Suprapubic skin (tissue), 4 donors: ENCODE measurements at places on chromosomes 3 and 15. TPM values are rescaled to one million over a fixed set of nuclear protein-coding genes. Genes with fewer than 3 reads are reported as not detected.

The TM6SF1 gene
- total RNA-seq, result 1.6 TPM

The LRTM1 gene
- not detected for total RNA-seq

DNA sequence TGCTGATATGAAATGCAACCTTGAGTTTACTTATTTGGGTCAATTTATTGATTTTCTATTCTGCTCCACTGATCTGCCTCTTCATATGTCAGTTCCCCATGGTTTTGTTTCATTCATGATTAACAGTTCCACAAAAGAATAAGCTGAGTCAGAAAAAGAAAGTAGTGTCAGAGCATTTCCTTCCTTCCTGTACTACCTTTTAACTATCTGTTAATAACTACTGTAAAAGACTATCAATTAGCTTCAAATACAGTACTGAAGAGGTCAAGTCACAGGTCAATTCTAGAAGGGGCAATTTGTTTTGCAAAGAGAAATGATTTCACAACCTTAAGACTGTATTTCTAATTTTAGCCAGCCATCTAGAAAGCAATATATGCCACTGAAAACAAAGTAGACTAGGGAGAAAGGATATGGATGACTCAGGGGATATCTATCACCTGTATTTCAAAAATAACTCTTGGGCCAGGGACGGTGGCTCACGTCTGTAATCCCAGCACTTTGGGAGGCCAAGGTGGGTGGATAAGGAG, 129.5 kb downstream of the TFDP2 start:
- no peak overlapping the region for H3K4me3 ChIP-seq
- H3K36me3 ChIP-seq, result no peaks in the 10 kb centered on the region
- peaks cover 3% of the 10 kb centered on the region for H3K4me1 ChIP-seq
- no peaks in the 10 kb centered on the region for H3K27me3 ChIP-seq
- no peak overlapping the region for H3K27ac ChIP-seq
- DNase-seq, result no peak

The KLHL40 gene
- not detected for total RNA-seq

GRCh38 chr3:189587664-189588040, 43.5 kb upstream of the TP63 start:
- H3K4me1 ChIP-seq, result peaks cover 34% of the 10 kb centered on the region
- peak overlapping the region; percentile 5 for H3K27ac ChIP-seq
- no peaks in the 10 kb centered on the region for H3K27me3 ChIP-seq

DNA sequence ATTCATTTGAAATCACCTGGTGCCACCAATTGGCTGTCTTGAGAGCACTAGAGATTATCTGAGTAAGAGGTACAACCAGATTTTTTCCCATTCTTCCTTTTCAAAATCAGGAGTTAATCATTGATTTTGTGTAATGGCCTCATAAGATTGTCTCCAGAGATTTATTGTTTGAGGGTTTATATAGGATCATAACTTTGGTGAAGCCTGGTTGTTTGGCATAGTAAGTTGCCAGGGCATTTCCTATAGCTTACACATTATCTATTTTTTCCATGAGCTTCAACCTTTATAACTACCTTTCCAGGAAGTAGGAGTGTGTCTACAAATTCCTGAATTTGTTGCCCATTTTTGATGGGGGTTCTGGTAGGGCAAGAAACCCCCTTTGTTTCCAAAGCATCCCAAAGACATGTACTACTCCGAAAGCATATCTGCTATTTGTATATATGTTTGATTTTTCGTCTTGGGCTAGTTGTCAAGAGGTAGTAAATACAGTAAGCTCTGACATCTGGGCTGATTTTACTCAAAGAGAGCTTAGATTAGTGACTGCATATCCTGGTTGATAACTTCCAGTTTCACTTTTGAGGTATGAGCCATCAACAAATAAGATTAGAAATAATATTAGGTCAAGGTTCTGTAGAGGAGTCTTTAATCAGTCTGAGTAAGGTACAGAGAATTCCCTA, 11.7 kb upstream of the PRR23B start:
- DNase-seq, result no peak
- H3K27ac ChIP-seq, result no peak overlapping the region
- no peak overlapping the region for H3K4me3 ChIP-seq
- H3K27me3 ChIP-seq, result no peaks in the 10 kb centered on the region
- H3K36me3 ChIP-seq, result no peaks in the 10 kb centered on the region

DNA sequence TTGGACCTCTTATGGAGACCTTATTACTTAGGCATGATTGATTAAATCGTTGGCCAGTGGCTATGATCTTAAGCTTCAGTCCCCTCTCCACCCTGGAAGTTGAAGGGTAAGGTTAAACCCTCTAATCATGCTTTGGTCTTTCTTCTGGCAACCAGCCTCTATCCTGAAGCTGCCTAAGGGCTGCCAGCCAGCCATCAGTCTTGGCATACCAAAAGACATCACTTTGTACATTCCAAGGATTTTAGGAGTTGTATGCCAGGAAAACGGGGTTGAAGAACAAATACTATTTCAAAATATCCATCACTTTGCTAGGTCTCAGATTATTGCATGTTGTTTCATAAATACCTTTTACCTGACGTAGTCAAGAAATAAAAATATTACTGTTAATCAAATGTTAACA, 28.9 kb downstream of the UBE2E2 start:
- H3K27me3 ChIP-seq, result no peaks in the 10 kb centered on the region
- no peaks in the 10 kb centered on the region for H3K36me3 ChIP-seq
- H3K4me1 ChIP-seq, result no peaks in the 10 kb centered on the region
- no peak for DNase-seq
- H3K27ac ChIP-seq, result no peak overlapping the region
- no peak overlapping the region for H3K4me3 ChIP-seq

The CCR3 gene
- total RNA-seq, result 6.3 TPM

DNA sequence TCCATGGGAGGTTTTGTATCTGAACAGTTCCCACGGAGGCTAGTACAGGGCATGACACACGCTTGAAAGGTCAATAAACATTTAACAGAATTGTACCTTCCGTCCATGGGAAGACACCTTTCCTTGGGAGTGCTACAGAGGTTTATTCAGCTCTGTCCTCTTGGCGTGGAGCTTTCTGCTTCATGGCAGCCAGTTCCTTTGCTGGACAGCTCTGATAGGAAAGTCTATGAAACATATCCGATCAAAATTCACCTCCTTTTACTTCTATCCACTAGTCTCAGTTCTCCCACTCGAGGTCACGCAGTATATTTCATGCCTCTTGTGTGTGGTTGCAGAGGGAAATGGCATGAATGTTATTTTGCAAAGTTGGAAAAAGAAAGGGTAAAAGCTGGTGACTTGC, 91.2 kb downstream of the PEX5L start:
- no peak overlapping the region for H3K27ac ChIP-seq
- H3K4me1 ChIP-seq, result peaks cover 6% of the 10 kb centered on the region
- H3K27me3 ChIP-seq, result peaks cover 8% of the 10 kb centered on the region
- no peak for DNase-seq

The CFAP100 gene
- not detected for total RNA-seq

- no peaks in the 10 kb centered on the region for H3K36me3 ChIP-seq
- no peak for DNase-seq
- no peak overlapping the region for H3K27ac ChIP-seq
Measured at GRCh38 chr3:66989860-66990696, 8.0 kb upstream of the KBTBD8 start.

DNA sequence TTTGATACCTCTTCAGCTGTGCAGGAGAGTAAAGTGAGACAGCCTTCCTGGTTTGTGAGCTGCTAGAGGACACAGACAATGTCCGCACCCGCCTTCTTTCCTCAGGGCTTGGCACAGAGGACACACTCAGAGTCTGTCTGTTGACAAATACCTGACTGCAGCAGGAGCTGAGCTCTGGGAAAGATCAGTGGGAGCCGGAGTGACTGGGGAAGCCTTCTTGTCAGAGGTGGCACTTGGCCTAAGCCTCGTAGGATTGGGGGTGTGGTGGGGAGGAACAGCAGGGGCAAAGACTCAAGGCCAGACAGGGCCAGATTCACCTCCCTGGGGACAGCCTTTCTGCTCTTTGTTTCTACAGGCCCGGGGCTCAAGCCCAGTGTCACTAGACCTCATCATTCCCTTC, 3.3 kb upstream of the IL17RC start:
- H3K27me3 ChIP-seq, result no peaks in the 10 kb centered on the region
- peaks cover 26% of the 10 kb centered on the region for H3K36me3 ChIP-seq
- H3K4me3 ChIP-seq, result no peak overlapping the region
- H3K27ac ChIP-seq, result peak overlapping the region; percentile 92
- H3K4me1 ChIP-seq, result peaks cover 66% of the 10 kb centered on the region
- peak; percentile 84 for DNase-seq

- H3K36me3 ChIP-seq, result no peaks in the 10 kb centered on the region
- no peak overlapping the region for H3K4me3 ChIP-seq
- peaks cover 28% of the 10 kb centered on the region for H3K4me1 ChIP-seq
- no peaks in the 10 kb centered on the region for H3K27me3 ChIP-seq
- no peak overlapping the region for H3K27ac ChIP-seq
Measured at GRCh38 chr3:69823743-69824142, 84.5 kb downstream of the MITF start.
